ENCODE measurements at places on chromosomes 4 and X.
A peak's percentile ranks its signal among the peaks of the same experiment; 100 is the strongest.

DNA sequence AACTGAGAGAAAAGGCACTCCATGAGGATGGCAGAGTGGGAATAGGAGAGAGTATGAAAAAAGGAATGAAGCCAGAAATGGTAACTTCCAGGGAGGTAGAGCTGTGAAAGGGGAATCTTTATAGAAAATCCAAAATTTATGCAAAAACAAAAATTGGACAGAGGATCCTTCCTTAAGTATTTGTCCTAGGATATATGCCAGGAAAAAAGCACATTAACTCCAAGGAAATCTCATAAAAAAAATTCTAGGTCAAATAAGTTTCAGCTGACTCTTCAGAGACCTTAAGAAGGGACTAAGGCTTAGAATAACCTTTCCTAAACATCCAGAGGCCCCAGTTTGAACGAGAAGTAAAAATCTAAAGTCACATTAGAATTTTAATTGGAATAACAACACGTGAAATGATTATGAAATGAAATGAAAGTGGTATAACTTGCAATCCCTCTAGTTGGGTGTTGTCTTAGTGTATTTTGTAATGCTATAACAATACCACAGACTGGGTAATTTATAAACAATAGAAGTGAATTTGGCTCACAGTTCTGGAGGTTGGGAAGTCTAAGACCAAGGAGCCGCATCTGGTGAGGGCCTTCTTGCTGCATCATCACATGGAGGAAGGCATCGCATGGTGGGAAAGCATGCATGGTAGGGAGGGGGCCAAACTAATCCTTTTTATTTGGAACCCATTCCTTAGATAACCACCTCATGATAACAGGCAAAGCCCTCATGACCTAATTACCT is 145.4 kb upstream of the RXFP1 start:
- DNase-seq: no peak

- DNase-seq: no peak
Observed at GRCh38 chr4:37561803-37562207, 124.4 kb downstream of the RELL1 start.

- no peak for DNase-seq
Observed at GRCh38 chrX:38634665-38635064, 73.3 kb downstream of the TSPAN7 start.

GRCh38 chr4:96097040-96097607 is 257.2 kb downstream of the PDHA2 start:
- DNase-seq: no peak

DNA sequence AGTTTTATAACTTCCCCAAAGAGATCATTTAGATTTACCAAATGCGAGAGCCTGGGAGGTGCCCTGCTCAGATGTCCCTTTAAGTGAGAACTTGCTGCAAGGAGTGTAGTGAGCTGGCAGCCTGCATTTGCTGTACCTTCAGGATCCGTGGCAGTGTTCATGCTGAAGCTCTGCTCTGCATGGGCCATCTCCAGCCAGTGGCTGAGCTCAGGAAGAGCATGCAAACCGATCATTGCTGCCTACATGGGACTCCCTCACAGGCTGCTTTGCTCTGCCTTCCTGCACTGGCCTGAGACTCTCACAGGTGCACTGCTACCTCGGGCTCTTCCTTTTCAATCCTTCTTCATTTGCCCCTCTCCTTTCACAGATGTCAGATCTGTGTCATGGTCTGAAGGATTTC is 152.0 kb upstream of the SFRP2 start:
- no peak for DNase-seq

GRCh38 chrX:117376460-117376859 is 740.1 kb downstream of the KLHL13 start:
- peak; percentile 8 for DNase-seq

DNA sequence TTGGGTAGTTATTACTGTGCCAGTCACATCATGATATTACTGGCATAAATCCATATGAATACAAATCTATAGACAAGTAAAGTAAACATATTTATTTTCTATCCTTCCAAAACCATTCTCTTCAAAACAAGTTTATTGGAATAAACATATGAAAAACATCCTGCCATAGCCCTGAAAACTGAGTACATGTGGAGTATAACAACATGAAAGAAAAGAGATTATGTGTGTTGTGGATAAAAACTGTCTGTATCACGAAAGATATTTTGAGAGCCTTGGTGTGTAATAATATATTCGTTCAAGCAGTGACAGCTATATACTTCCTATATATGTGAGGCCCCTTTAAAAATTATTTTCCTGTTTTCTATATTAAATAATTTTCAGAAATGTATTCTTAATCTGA is 1742.2 kb downstream of the ARAP2 start:
- DNase-seq: no peak

DNA sequence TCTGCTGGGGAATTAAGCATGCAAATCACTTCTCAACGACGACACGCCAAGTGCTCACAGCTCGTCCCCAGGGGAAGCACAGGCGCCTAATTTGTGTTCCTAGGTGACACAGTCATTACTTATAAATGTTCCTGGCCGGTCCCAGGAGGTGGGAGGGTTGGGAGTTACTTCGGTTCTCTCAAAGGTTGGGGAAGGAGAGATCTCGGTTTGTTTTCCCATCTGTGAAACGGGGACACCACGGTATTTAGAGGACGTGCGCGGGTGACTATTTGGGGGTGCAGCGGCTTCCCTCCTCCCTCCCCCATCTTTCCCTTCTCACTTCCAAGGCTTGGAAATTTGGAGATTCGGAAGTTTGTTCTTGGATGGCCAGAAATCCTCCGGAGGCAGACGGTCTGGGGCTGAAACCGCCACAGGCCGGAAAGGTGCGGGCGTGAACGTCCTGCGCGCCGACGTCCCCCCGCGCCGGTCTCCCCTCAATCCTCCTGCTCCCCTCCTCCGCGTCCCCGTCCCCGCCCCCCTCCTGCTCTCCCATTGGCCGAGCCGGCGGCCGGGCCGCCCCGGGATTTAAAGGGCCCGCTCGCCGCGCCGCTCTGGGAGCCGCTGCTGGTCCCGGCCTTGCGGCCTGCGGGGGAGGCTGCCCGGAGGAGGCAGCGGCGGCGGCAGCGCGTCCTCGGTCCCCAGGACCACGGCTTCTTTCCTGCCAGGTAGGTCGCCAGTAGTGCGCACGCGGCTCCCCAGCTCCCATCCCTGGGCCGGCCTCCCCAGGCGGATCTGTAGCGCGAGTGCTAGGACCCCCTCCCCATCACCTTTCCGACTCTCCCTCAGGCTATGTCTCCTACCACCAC is at the start of gene PORCN:
TSS of gene PORCN (plus strand) at position 593 of the 845 bp plus-strand sequence. CDS start 829 bp downstream, outside the sequence.
- peak; percentile 85 for DNase-seq

DNA sequence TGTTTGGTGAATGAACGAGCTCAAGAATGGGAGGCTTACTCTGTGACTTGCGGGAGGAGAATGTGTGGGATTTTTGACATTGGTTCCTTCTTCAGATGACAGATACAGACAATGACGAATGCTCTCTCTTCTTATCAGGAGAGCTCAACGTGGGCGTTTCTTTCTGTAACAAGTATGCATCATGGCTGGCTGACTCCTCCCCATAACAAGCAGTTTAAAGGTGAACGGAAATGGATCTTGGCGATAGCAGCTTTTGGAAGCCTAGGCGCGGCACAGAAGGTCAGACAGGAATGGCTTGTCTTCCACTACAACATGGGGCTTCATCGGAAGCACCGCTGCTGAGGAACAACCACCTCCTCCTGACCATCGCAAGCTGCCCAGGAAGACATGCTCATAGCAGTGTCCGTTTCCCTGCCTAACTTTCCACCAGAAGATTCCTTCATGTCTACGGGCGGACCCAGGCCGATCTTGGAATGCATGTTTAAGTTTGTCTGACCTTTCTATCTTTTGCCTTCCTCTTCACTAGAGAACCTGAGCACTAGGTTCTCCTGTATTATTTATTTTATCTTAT is 18.3 kb upstream of the ACSL1 start:
- no peak for DNase-seq

GRCh38 chr4:88822034-88822789 is 124.6 kb upstream of the NAP1L5 start:
- DNase-seq: no peak

- peak; percentile 39 for DNase-seq
Observed at GRCh38 chr4:56906489-56907393, 959 bp upstream of the REST start.

- DNase-seq: peak; percentile 65
Observed at GRCh38 chr4:123505095-123506010, 108.8 kb downstream of the SPRY1 start.

DNA sequence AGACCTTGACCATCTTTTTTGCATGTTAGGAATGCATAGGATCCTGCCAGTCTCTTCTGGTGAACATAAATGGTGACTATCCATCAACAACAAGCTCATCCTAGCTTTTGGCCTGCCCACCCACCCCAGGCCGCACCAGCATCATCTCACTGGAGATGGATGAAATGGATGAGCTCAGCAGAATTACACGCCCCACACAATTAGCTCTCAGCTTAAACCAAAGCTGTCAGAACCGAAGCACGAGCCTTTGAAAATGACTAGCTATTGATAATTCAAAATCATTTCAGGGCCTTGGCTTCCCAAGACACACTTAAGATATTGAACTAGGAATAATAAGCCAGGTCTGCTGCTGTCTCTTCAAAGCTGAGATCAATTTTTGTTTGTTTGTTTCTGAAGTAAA is 62.5 kb upstream of the MND1 start:
- no peak for DNase-seq

DNA sequence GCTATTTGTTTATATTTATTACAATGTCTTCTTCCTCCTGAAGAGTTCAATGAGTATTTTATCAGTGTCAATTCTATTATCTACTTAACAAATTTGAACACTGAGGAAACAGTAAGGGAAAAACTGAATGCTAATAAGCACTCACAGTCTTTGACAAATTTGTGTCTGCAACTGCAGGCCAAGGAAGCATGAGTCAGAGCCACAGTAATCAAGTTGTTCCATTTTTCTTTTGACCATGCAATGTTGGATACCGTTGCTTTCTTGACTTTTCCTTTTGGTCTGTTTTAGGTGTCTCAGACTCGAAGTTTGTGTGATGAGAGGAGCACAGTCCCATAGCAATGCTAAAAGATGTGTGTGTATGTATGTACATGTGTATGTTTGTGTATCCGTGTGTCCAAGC is 359.6 kb downstream of the IL1RAPL1 start:
- no peak for DNase-seq

DNA sequence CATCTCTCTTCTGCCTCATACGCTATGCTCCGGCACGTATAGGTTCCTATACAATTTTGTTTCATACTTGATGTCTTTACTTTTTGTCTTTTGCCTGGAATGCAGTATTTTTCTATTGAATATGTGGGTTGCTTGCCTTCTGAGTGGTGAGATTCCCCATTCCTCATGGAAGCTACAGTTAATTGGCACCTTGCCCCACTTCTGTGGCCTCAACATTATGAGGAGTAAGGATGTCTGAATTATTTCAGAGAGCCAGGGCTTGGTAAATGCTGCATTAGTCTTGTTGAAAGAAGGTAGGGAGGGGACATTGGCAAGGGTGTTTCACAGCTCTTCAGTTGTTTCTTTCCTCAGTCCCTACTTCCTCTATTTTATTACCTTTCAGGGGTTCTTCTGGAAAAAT is 23.0 kb downstream of the CDKL5 start:
- no peak for DNase-seq

DNA sequence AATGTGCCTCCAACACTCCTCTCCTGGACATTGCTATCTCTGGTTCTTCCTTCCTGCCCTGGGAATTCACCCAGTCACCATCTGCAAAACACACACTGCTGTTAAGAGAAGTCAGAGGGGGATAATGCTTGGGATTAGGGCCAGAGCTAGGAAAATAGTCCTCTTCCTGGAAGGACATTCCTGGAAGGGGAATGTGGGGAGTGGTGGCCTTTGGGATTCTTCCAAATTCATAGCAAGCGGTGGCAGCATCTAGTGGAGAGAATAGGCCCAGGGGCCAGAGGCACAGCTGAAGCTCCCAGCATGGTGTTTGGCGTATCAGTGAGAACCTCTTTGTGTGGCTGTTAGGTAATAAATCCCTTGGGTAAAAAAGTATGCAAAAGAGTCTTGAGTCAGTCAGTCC is 34.3 kb downstream of the SHROOM4 start:
- DNase-seq: no peak

GRCh38 chr4:155062948-155063347 is 145.5 kb upstream of the NPY2R start:
- DNase-seq: no peak

GRCh38 chrX:11239230-11239629 is 54.0 kb upstream of the AMELX start:
- DNase-seq: no peak

DNA sequence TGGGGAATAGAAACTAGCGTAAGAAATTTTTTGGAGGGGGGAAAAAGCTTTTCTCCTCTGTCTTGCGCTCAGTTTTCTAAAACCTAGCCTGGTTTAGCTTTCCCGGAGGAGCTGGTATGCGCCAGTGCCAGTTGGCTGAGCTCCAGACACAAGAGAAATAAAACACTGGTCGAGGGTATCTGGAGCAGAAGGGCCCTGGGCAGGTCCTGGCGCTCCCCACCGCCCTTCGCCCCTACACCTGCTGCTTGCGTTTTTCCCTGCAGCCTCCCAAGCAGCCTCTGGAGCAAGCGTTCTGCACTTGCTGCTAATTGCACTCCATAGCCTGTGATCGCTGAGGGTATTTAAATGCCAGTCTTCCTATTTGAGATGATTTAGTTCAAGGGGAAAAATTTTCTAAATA is 816 bp downstream of the EREG start:
- no peak for DNase-seq

DNA sequence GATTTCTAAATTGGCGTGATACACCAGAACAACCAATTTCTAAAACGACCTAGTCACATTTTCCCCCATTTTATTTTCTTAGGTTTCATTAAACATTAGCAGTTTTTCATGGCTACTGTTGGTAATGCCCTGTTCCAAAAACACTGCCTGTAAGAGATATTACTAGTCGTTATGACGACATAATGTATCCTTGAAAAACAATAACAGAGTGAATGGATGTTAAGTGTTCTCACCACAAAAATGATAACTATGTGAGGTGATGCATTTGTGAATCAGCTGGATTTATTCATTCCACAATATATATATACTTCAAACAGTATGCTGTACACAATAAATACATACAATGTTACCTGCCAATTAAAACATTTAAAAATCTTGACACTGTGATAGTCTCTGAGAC is 1147.6 kb upstream of the PCDH10 start:
- no peak for DNase-seq

- DNase-seq: no peak
Observed at GRCh38 chrX:44174061-44174460, 169.4 kb downstream of the EFHC2 start.

- DNase-seq: peak; percentile 31
Observed at GRCh38 chr4:152535360-152535902, 461 bp downstream of the FBXW7 start.

DNA sequence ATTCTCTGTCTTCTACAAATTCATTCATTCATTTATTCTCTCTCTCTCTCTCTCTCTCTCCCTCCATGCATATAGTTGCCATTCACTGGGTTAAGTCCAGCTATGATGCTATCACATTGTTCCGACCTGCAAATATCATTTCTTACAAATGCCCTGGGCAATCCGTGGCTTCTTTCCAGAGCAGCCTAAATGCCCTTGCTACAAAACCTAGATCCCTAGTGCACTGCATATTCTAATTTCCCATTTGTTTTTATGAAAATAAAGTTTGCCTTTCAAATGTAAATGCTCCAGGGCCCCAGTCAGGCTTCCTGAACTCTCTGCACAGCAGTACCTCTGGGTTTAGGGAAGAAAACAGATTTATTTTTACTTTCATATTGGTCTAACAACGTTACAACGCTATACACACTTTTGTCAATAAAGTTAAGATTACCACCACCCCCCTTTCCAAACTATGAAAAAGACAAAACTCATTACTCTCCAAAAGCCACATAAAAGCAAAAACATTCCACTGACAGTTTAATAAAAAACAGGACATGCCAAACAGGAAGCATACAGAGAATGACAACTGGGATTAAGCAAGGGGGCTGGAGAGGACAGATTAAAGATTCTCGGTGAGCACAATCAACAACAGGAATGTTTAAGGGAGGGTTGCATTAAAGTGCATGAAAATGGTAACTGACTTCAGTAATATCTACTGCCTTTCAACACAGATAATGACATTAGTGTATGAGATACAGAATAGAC is 104.3 kb downstream of the USP46 start:
- DNase-seq: no peak

All from NB4 (cell line).